ENCODE measurements at places on chromosomes 11 and 22. TPM values are rescaled to one million over a fixed set of nuclear protein-coding genes. Genes with fewer than 3 reads are reported as not detected.
A peak's percentile ranks its signal among the peaks of the same experiment; 100 is the strongest.

Gene DAGLA
- total RNA-seq, result 2.0 TPM

DNA sequence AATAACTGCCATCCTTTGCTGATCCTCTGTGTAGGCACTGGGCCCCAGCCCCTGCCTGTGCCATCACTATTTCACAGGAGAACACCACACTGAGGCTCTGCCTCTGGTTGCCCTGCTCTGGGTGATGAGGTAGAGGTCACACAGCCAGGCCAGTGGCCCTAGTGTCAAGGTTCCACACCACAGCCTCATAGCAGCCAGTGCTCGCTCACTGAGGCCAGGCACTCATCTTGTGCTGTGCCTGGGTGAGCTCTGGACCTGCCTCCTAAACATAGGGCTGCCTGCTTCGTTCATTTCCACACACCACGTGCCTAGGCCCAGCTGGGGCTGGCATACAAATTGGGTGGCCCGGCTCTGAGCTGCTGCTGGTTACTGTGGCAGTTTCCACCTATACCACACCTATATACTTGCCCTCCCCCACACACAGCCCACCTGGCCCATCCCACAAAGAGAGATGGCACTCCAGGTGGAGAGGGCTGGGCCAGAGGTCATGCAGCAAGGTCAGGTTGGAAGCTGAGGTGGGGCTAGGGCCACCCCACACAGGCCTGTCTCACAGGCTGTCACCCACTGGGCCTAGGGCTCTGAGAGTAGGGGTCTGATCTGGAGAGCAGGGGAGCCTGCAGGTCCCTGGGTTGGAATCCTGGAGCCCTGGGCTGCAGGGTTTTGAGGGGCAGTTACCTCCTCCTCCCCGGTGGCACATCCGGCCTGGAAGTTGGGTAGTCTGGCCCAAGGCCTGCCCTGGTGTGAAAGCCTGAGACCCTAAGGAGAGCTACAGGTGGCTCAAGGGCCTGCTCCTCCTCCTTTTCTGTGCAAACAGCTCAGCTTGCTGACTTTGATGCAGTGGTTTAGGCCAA is 11.2 kb downstream of the KCNQ1OT1 start:
- no peak for DNase-seq
- no peak overlapping the region for H3K4me3 ChIP-seq
- H3K4me1 ChIP-seq, result no peaks in the 10 kb centered on the region
- no peaks in the 10 kb centered on the region for H3K27me3 ChIP-seq

DNA sequence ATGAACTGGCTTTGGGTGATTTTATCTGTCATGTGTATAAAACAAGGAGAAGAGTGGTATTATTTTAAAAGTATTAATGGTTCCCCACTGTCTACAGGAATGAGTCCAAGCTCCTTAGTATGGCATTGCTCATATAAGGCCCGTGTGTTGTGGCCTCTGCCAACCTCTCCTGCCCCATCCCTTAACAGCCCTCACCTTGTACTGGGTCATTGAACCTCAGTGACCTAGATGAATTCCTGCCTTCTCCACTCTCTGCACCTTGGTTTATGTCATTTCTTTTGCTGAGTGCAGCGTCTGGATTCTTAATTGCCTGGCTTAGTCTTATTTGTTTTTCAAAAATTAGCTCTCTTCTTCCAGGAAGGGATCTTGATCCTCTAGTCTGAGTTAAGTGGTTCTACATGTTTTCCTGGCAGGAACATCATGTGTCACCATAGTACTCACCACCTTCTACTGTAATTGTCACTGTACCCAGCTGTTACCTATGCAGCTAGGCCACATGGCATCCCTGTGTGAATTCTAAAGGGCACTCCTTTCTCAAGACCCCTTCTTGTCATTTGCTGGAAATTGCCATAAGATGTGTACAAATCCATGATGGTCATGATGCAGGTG is 36.2 kb upstream of the POGLUT3 start:
- no peak overlapping the region for H3K4me3 ChIP-seq
- H3K4me1 ChIP-seq, result no peaks in the 10 kb centered on the region
- H3K36me3 ChIP-seq, result no peaks in the 10 kb centered on the region
- no peaks in the 10 kb centered on the region for H3K27me3 ChIP-seq
- no peak for DNase-seq

Gene MMP1
- total RNA-seq, result 28.5 TPM

Gene TMEM45B
- total RNA-seq, result not detected

Gene OR2AG1
- not detected for total RNA-seq

DNA sequence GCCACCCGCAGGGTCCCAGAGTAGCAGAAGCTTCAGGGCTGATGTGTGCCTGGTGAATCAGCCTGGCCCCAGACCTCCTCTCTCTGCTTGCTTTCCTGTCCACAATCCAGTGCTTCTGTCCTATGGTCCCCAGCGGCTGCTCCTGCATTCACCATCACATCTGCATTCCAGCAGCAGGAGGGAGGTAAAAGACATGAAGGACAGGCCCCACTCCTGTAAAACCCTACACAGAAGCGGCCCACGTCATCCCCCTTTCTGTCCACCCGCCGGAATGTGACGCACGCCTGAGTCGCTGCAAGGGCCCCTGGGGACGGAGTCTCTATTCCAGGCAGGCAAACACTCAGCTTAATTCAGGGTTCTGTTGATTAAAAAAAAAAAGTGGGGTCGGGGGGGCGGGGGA is 58.3 kb downstream of the CDKN1C start:
- H3K27me3 ChIP-seq, result no peaks in the 10 kb centered on the region
- H3K4me3 ChIP-seq, result no peak overlapping the region
- DNase-seq, result no peak
- peaks cover 20% of the 10 kb centered on the region for H3K4me1 ChIP-seq

DNA sequence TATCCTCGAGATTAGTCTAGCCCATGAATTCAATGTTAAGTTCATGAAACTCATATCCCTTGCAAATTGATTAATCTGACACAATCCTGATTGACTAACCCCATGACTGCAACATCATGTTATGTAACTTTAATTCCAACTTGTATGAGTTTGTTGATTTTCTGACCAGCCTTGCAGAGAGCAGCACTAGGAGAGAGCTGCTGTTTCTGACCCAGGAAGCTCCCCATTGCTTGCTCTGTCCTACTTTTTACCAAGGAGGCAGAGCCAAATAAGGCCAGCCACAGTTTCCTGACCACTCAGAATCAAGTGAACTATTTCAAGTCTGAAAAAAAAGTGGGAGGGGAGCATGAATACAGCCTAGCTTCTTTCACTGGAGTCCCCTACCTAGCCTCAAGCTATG is 13.2 kb downstream of the MPZL3 start:
- H3K27ac ChIP-seq, result no peak overlapping the region
- no peak overlapping the region for H3K4me3 ChIP-seq
- H3K4me1 ChIP-seq, result no peaks in the 10 kb centered on the region
- DNase-seq, result no peak

DNA sequence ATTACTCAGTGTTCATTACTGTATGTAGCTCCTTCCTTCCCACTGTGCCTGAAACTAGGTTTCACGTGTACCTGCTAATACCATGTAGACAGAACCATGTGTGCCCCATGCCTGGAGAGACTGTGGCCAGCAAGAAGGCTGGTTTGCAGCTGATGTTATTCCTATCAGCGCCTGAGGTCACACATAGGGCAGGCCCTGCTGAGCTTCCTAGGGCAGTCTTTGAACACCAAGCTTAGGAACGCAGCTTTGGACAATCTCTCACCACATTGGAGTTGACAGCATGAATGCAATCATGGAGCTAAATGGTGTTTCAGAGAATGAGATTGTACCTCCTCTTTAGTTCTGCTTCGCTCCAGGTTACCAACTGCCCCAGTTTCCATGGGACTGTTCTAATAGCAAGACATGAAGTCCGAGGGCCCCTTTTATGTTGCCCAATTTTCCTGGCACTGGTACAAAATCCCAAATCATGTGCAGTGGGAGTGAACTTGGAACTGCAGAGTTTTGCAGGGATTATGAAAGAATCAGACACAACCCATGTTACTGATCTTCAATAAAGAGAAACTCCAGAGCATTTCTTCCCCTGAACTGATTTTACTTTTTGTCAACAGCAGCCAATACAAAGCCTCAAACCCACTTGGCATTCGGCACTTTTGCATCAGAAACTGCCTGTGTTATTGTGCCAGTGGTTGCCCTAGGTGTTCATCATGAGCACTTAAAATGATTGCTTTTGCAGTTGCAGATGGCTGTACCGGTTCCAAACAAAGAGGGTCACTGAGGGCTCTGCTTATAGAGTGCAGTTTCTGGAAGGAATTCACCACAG is 154.2 kb upstream of the TTC12 start:
- H3K27ac ChIP-seq, result no peak overlapping the region
- DNase-seq, result peak; percentile 22
- H3K4me3 ChIP-seq, result no peak overlapping the region
- H3K36me3 ChIP-seq, result no peaks in the 10 kb centered on the region
- no peaks in the 10 kb centered on the region for H3K27me3 ChIP-seq

- no peak overlapping the region for H3K27ac ChIP-seq
- no peaks in the 10 kb centered on the region for H3K36me3 ChIP-seq
- no peaks in the 10 kb centered on the region for H3K27me3 ChIP-seq
Measured at GRCh38 chr11:113951537-113951936, 23.4 kb upstream of the HTR3A start.

- peaks cover 4% of the 10 kb centered on the region for H3K4me1 ChIP-seq
- no peak overlapping the region for H3K4me3 ChIP-seq
- peak overlapping the region; percentile 40 for H3K27ac ChIP-seq
- H3K27me3 ChIP-seq, result no peaks in the 10 kb centered on the region
- peak; percentile 73 for DNase-seq
Measured at GRCh38 chr11:111631666-111632039, 29.4 kb downstream of the SIK2 start.

- DNase-seq, result no peak
- H3K27me3 ChIP-seq, result no peaks in the 10 kb centered on the region
- no peak overlapping the region for H3K27ac ChIP-seq
- H3K36me3 ChIP-seq, result no peaks in the 10 kb centered on the region
- H3K4me1 ChIP-seq, result no peaks in the 10 kb centered on the region
Measured at GRCh38 chr22:28939394-28939793, 56.0 kb downstream of the ZNRF3 start.

- H3K27ac ChIP-seq, result no peak overlapping the region
- DNase-seq, result peak; percentile 84
Measured at GRCh38 chr11:100639140-100639539, 47.9 kb upstream of the ARHGAP42 start.

Gene C22orf15
- 3.9 TPM for total RNA-seq

GRCh38 chr11:121590772-121591404 is 138.1 kb upstream of the SORL1-AS1 start:
- no peak overlapping the region for H3K4me3 ChIP-seq
- H3K27me3 ChIP-seq, result no peaks in the 10 kb centered on the region
- peaks cover 2% of the 10 kb centered on the region for H3K36me3 ChIP-seq

DNA sequence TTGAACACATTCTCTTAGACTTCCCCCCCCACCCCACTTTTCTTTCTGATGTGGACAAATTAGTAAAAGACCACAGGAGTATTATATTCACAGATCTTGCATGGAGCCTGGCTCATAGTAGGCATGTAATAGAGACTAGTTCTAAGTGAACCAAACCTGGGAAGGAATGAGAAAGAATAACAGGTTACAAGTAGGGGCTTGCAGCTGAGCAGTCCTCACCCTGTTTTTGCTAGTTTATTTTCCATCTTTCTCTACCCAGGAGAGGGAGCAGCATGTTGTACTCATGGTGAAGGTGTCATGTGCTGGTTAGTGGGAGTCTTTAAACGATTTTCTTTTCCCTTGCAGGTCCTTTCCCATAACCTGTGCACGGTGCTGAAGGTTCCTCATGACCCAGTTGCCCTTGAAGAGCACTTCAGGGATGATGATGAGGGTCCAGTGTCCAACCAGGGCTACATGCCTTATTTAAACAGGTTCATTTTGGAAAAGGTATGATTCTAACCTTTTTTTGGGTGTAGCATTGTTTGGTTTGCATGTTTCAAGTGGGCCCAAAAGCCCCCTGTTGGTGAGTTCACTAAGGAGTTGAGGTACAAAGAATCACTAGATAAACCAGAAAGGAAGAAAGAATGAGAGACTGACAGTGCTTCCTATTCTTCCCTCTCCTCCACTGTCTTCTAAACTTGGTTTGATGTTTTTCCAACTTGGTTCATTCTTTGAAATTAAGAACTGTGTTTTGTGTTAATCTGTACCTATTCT is 30.1 kb downstream of the SWAP70 start:
- no peaks in the 10 kb centered on the region for H3K27me3 ChIP-seq
- peaks cover 9% of the 10 kb centered on the region for H3K4me1 ChIP-seq
- peaks cover 1% of the 10 kb centered on the region for H3K36me3 ChIP-seq
- no peak overlapping the region for H3K4me3 ChIP-seq
- no peak overlapping the region for H3K27ac ChIP-seq
- no peak for DNase-seq

Gene DERL3
- 0.50 TPM for total RNA-seq

- H3K4me3 ChIP-seq, result no peak overlapping the region
- H3K36me3 ChIP-seq, result no peaks in the 10 kb centered on the region
- no peak for DNase-seq
- no peaks in the 10 kb centered on the region for H3K4me1 ChIP-seq
- H3K27ac ChIP-seq, result no peak overlapping the region
Measured at GRCh38 chr11:34744511-34744910, 123.6 kb downstream of the EHF start.

Gene TBC1D10A
- 8.5 TPM for total RNA-seq

Gene PTPMT1
- total RNA-seq, result 58.6 TPM

Gene LRRC4C
- total RNA-seq, result under 0.01 TPM

Gene FBXO7
- 39.5 TPM for total RNA-seq

- H3K27ac ChIP-seq, result no peak overlapping the region
- H3K4me1 ChIP-seq, result no peaks in the 10 kb centered on the region
- no peak for DNase-seq
Measured at GRCh38 chr11:38835966-38836365, 2237.9 kb upstream of the RAG2 start.

Gene MMP10
- 0.66 TPM for total RNA-seq

- H3K36me3 ChIP-seq, result no peaks in the 10 kb centered on the region
- H3K4me1 ChIP-seq, result no peaks in the 10 kb centered on the region
- no peaks in the 10 kb centered on the region for H3K27me3 ChIP-seq
- H3K27ac ChIP-seq, result no peak overlapping the region
- no peak overlapping the region for H3K4me3 ChIP-seq
Measured at GRCh38 chr11:14059491-14059890, 97.0 kb downstream of the SPON1 start.

- H3K4me3 ChIP-seq, result no peak overlapping the region
- no peaks in the 10 kb centered on the region for H3K4me1 ChIP-seq
- no peaks in the 10 kb centered on the region for H3K27me3 ChIP-seq
Measured at GRCh38 chr11:15865212-15865987, 490.9 kb downstream of the SOX6 start.

Gene STX3
- total RNA-seq, result 19.0 TPM

GRCh38 chr22:24465566-24465965 is 29.6 kb upstream of the UPB1 start:
- H3K36me3 ChIP-seq, result no peaks in the 10 kb centered on the region
- no peak overlapping the region for H3K4me3 ChIP-seq
- H3K27ac ChIP-seq, result no peak overlapping the region
- peaks cover 14% of the 10 kb centered on the region for H3K4me1 ChIP-seq
- no peaks in the 10 kb centered on the region for H3K27me3 ChIP-seq

Gene XKR3
- total RNA-seq, result not detected

All from fibroblast of lung (primary cell).